Pancreas (tissue), 10 donors: ENCODE measurements at places on chromosomes 12 and 14. TPM values are rescaled to one million over a fixed set of nuclear protein-coding genes. Genes with fewer than 3 reads are reported as not detected.

- H3K27me3 ChIP-seq: no peaks in the 10 kb centered on the region
- no peaks in the 10 kb centered on the region for H3K36me3 ChIP-seq
- H3K4me3 ChIP-seq: no peak overlapping the region
- peaks cover 5% of the 10 kb centered on the region for H3K4me1 ChIP-seq
- DNase-seq: peak; percentile 11
Measured at GRCh38 chr14:68660495-68660894, 132.4 kb downstream of the ZFP36L1 start.

GRCh38 chr12:88571543-88571942, 8.7 kb downstream of the KITLG start:
- H3K36me3 ChIP-seq: no peaks in the 10 kb centered on the region
- no peaks in the 10 kb centered on the region for H3K27me3 ChIP-seq
- peaks cover 14% of the 10 kb centered on the region for H3K4me1 ChIP-seq
- no peak for DNase-seq

- no peak overlapping the region for H3K4me3 ChIP-seq
- peaks cover 5% of the 10 kb centered on the region for H3K4me1 ChIP-seq
- H3K36me3 ChIP-seq: peaks cover 8% of the 10 kb centered on the region
- no peak overlapping the region for H3K27ac ChIP-seq
- DNase-seq: no peak
Measured at GRCh38 chr12:124457287-124458219, 109.9 kb downstream of the NCOR2 start.

- no peak overlapping the region for H3K4me3 ChIP-seq
- no peak overlapping the region for H3K27ac ChIP-seq
- H3K27me3 ChIP-seq: no peaks in the 10 kb centered on the region
- no peaks in the 10 kb centered on the region for H3K36me3 ChIP-seq
Measured at GRCh38 chr12:48441069-48441468, 31.3 kb upstream of the ANP32D start.

GRCh38 chr12:42741091-42741490, 151.5 kb upstream of the PRICKLE1 start:
- no peak overlapping the region for H3K4me3 ChIP-seq
- no peak for DNase-seq
- H3K4me1 ChIP-seq: no peaks in the 10 kb centered on the region
- H3K27ac ChIP-seq: no peak overlapping the region
- H3K36me3 ChIP-seq: no peaks in the 10 kb centered on the region

DNA sequence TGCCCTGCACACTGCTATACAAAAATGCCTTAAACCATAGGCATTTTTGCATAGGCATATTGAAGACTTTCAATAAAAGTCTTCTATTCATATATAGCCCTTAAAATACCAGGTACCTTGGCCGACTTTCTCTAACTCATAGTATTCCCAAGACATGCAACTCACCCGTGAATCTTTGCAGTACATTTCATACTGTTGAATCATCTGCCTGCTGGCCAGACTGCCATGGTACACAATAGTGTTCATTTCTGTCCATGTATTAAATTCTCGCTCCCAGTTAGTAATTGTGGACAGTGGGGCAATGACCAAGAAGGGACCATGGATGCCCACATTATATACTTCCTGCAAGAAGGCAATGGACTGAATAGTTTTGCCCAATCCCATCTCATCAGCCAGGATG, 24.3 kb upstream of the SUPT16H start:
- DNase-seq: no peak
- no peak overlapping the region for H3K27ac ChIP-seq
- H3K4me3 ChIP-seq: no peak overlapping the region
- H3K4me1 ChIP-seq: no peaks in the 10 kb centered on the region

- DNase-seq: no peak
- no peak overlapping the region for H3K27ac ChIP-seq
- no peaks in the 10 kb centered on the region for H3K36me3 ChIP-seq
- H3K27me3 ChIP-seq: no peaks in the 10 kb centered on the region
Measured at GRCh38 chr14:65991104-65991503, 495.1 kb upstream of the CCDC196 start.

DNA sequence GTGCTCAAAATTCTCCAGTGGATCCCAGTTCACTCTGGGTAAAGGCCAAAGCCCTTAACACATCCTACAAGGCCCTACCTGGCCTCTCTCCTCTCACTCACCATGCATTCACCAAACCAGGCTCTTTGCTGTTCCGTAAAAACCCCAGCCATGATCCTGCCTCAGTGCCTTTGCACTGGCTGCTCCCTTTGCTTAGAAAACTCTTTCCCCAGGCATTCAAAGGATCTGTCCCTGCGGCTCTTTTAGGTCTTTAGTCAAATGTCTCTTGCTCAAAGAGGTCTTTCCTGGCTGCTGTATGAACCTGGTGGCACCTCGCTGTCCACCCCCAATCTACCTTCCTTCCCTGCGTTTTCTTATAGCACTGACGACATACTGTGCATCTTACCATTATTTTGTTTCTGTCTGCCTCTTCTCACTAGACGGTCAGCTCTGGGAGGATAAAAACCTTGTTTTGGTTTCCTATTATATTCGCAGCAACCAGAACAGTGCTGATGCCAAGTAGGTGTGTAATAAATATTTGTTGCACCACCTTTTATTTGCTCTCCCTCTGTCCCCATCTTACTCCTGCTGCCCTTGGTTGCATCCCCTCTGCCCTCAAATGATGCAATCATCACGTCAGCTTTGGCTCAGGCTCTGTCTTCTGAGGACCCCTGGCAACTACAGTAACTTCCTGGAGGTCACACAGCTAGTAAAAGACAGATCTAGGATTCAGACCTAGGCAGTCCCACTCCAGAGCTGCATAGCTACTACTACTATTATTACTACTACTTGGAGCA, 23.8 kb upstream of the DICER1 start:
- no peaks in the 10 kb centered on the region for H3K36me3 ChIP-seq
- no peak overlapping the region for H3K4me3 ChIP-seq
- no peak for DNase-seq
- peaks cover 34% of the 10 kb centered on the region for H3K4me1 ChIP-seq

TMEM30B gene
- 21.3 TPM for total RNA-seq

LRFN5 gene
- 0.21 TPM for total RNA-seq

CCDC91 gene
- total RNA-seq: 18.8 TPM
